Activated CD4-positive, alpha-beta T cell treated with anti-CD3 and anti-CD28 coated beads for 24 hours (primary cell): ENCODE measurements at places on chromosomes 12 and 14.

DNA sequence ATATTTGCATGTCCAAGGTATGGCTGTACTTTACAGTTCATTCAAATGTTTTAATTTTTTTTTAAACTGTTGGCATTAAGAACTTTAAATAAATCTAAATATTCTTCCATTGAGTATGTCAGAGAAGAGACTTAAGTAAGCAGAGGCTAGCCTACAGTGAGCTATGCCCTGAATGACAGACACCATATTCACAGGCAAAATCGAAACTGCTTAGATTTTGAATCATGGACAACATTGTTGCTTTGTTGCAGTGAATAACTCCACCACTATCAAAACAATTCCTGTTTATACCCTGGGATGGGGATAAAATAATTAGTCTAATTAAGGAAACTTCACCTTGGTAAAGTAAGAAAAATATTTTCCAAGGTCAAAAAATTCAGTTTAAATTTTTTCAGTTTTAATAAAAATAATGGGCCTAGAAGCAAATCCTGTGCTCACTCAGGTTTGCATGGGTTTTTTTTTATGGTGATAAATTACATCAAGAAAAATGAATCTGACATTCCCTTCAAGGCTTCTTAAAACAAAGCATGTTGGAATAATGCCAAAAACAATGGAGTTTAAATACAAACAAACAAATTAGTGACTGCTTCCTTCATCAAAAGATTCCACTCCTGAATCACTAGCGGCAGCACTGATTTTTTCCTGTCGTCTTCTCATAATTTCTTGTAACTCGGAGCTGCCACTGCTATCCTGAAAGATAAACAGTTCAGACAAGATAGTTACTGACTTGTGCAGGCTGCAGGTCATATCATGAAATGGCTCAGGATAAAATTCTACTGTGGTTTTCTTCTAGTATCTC lies 168.2 kb downstream of the EPS8 start:
- DNase-seq, result no peak

- DNase-seq, result no peak
These were observed 1470.9 kb upstream of the SEL1L start for GRCh38 chr14:83004456-83005006.

DNA sequence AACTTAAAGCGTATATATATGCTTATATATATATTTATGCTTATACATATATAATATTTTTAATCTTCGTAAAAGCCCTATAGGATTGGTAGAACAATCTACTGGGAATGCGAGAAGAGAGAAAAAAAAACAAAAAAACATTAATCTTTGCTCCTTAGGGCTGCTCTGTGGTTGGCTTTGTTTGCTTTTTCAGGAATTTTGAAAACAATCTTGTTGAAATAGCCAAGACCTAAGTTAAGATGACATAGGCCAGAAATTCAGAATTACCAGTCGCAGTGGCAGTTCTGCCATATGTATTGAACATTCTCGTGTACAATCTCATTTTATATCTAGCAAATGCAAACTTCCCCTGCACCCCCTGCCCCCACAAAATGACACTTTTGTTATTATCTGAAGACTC lies 699 bp downstream of the KLRF2 start:
- DNase-seq, result no peak

- DNase-seq, result no peak
These were observed 76.5 kb downstream of the FOXN3 start for GRCh38 chr14:89340200-89341181.

DNA sequence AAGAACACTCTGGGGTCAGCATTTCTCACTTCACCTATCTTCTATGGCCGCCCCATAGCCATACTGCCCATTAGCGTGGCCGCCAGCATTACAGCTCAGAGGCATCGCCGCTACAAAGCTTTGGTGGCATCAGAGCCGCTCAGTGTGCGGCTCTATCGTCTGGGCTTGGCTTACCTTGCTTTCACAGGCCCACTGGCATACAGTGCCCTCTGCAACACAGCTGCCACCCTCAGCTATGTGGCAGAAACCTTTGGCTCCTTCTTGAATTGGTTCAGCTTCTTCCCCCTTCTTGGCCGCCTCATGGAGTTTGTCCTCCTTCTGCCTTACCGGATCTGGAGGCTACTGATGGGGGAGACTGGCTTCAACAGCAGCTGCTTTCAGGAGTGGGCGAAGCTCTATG lies 2.6 kb downstream of the DNAJC22 start:
- DNase-seq, result no peak
